ENCODE measurements at places on chromosomes 3 and 15.

DNA sequence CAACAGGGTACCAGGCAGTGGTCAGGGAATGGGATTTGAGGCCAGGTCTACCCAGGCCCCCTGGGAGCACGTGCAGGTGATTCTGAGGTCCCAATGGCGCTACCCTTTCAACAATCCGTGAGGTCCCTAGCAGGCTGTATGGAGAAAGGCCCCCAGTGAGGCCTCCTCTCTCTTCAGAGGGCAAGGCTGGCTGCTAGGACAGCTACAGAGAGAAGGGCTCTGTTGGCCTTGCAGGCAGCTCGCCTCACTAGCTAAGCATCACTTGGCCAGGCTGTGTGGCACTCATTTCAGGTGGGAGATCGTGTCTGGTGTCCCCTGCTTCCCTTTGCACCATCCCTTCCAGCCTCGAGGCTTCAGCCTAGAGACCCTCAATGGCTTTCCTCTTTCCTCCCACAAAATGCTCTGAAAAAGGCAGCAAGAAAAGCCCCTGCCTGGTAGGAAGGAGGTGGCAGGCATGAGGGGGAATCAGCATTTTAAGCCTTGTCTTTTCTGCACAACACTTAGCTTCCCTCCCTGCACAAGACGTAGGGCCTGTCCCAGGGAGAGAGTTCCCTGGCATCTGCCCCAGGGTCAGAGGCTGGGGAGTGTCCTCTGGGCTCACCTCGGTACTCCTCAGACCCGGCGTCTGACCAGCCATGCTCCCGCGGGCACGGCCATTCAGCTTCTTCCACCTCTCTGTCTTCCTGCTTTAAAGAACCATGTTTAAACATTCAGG, 111.8 kb downstream of the ASB7 start:
- DNase-seq: no peak

DNA sequence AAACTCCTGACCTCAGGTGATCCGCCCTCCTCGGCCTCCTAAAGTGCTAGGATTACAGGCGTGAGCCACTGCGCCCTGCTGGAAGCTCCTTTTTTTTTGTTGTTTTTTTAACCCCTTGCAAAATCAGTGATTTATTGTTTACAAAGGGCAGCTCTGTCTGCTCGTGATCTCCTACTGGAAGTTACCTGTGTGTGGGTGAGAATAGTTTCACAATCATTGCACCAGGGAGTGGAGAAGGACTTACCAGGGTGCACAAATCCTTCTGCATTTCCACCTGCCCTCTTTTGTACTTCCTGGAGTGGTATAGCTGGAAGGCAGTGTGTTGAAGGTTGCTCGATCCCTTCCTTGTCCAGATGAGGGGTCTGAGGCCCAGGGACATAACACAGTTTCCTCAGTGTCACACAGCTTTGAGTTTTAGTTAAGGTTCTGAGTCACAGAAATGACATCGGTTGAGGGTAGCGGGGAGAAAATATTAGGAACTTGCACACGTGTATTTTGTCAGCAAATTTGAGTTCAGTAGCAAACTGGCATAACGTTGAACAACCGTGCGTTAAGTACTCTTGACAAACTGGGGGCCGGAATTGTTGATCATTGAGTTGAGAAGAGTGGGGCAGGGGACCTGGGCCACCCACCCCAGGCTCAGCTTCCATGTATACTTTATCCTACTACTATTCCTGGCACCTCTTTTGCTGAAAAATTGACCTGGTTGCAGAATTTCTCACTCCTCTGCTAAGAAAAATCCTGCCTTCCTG, 11.3 kb upstream of the TRAK1 start:
- no peak for DNase-seq

GRCh38 chr3:31346542-31346979, 186.2 kb upstream of the STT3B start:
- DNase-seq: no peak

DNA sequence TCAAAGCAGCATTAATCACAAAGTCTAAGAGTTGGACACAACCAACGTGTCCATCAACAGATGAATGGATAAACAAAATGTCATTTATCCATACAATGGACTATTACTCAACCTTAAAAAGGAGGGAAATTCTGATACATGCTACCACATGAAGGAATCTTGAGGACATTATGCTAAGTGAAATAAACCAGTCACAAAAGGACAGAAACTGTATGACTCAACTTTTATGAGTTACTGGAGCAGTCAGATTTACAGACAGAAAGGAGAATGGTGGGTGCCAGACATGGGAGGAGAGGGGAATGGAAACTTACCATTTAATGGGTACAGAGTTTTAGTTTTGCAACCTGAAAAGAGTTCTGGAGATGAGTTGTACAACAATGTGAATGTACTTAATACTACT, 43.0 kb upstream of the SEC13 start:
- DNase-seq: no peak

GRCh38 chr15:100914876-100915275, 4.3 kb upstream of the LRRK1 start:
- no peak for DNase-seq

DNA sequence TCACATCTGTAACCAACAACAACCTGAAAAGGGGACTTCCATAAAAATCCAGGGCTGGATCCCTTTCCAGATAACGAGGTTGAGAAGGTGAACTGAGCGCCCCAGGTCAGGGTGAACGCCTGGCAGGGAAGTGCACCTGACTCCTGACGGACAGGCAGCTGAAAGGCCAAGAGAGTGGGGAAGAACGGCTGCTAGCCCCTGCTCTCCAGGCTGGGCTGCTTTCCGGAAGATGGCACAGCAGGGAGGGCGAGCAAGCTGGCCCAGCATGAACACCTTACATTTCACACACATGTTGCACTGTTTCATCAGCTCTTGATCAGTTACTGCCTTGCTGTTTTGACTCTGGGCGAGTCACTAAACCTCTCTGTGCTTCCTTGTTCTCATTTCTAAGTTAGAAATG, 127.2 kb upstream of the IQSEC1 start:
- no peak for DNase-seq

DNA sequence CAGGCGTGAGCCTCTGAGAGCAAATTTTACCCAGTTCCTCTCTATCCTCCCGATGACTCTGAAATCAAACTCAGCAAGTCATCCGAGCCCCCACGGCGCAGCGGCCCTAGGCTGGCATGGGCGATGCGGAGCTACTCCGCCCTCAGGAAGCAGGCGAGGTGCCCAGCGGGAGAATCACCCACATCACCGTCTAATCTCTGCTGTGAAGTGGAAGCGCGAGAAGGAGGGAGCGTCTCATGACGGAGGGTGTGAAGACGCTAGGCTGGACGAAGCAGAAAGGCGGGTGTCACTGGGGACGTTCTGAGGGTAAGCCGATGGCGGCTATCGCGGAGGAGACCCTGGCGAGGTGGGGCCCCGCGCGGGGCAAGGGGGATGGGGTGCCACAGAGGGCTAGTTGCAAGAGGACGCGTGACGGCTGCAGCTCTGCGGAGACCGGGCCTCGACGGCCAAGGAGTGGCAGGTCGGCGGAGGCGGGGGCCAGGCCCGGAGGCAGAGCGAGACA, 9.1 kb upstream of the GNAI2 start:
- peak; percentile 57 for DNase-seq

DNA sequence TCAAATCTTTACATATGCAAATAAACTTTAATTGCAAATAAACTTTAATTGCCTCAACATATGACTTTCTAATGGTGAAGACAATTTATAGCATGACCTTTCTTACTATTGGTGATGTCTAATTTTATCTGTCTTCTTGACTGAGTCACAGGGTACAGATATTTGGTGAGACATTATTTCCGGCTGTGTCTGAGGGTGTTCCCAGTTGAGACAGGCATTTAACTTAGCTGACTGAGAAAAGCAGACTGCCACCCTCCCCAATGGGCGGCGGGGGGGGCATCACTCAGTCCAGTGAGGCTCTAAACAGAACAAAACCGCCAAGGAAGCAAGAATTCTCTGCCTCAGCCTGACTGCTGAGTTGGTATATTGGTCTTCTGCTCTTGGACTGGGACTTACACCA, 160.0 kb downstream of the TBL1XR1 start:
- no peak for DNase-seq

GRCh38 chr15:62307551-62307950, 142.5 kb upstream of the C2CD4B start:
- no peak for DNase-seq

- no peak for DNase-seq
Measured at GRCh38 chr3:152403632-152404066, 134.9 kb downstream of the MBNL1 start.

DNA sequence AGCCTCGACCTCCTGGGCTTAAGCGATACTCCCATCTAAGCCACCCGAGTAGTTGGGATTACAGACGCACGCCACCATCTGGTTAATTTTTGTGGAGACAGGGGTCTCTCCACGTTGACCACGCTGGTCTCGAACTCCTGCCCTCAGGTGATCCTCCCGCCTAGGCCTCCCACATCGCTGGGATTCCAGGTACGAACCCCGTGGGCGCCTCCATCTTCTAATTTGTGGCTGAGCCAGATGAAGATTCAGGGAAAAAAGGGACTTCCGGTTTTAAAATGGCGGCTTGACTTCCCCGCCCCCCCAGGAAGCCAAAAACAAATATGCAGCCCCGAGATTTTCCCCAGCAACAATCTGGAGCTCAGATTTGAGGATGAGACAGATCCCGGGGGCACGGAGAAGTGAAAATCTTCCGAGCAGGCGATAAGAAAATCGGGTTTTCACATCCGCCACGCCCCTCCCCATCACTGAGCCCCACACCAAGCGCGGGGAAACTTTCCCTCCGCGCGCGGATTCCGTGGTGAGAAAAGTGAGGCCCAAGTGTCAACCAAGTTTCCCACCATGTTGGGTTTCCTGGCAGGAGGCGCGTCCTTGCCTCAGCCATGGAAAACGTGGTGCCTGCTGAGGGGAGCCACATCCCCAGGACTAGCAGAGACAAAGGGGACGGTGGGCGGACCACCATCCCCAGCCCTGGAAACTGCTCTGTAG, 15.4 kb downstream of the CHST14 start:
- no peak for DNase-seq

GRCh38 chr3:170057550-170057949, 19.8 kb downstream of the GPR160 start:
- DNase-seq: no peak

GRCh38 chr15:101153801-101154656, 97.8 kb downstream of the CHSY1 start:
- DNase-seq: no peak

- DNase-seq: no peak
Measured at GRCh38 chr3:190322604-190323245, 479 bp upstream of the CLDN1 start.

DNA sequence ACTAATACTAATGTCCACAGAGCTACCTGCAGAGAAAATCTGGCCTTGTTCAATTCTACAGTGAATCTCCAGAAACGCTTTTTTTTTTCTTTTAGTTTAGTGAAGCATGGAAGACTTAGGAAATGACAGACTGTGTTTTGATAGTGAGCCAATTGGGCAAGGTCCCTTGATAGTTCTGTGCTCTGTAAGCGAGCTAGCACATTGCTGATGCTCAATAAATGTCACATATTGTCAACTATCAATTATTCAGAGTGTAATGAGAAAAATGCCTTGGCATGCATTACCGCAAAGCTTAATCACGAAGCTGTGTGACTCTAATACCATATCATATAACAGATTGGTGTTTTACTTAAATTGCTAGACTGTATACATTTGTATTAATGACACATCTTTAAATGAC, 5.2 kb upstream of the C3orf85 start:
- DNase-seq: no peak

- DNase-seq: no peak
Measured at GRCh38 chr3:155805204-155805801, 775 bp downstream of the C3orf33 start.

- DNase-seq: no peak
Measured at GRCh38 chr3:152213203-152213602, 55.5 kb upstream of the MBNL1 start.

DNA sequence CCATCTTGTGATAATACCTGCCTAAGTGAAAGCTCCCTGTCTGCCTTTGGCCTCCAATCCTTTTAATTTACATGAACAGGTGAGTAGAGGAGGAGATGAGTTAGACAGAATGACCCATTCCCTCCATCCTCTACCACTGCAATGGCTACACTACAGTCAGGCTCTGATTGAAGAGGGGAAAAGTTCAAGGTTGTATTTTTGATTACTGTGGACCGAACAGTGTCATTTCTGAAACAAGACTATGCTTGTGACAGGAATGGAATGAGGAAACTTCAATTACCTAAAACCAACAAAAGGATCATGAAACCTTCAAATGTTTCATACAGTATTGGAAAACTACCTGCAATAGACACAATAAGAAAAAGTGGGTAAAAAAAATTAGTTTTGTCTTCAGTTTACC, 85.5 kb upstream of the GBE1 start:
- no peak for DNase-seq

DNA sequence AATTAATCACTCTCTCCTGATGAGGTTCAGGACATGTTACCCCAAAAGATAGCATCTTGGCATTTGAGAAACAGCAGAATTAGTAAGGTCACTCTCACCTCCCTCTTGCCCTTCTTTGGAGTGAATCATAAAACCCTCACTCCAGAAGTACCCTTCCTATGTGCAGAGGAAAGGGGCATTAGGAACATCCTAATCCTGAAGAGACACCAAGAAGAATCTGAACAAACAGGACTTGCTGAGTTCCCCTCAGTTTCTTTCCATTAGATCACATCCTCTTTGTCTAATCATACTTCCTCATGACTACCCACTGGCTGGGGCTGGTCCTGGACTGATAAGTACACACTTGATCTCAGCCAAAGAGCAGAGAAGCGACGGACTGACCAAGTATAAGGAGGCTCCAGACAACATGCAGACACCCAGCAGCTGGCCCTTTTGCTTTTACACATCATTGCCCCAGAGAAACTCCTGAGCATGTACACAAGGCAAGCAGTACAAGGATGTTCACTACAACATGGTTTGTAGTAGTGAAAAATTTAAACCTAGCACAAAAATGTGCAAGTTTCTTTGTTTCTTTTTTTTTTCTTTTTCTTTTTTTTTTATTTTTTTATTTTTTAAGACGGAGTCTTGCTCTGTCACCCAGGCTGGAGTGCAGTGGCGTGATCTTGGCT, 15.0 kb upstream of the TM6SF1 start:
- peak; percentile 53 for DNase-seq

GRCh38 chr15:100278596-100279380, 63.0 kb downstream of the ADAMTS17 start:
- DNase-seq: no peak

DNA sequence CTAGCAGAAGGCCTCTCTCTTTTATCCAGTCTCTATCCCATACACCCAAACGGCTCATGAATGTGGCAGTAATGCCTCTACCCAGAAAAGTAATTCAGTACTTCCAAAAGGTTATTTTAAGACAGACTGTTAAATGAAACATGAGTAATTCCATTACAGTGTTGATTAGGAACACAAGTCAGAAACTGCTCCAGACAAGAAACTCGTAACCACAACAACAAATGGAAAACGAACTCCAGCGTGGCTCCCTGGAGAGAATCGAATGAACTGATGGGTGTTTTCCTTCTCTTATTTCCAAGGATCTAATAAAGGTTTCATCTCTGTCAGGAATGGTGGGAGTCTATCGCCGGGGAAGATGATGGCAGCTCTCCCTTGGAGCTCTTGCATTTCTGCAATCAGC, 228.4 kb downstream of the MAGI1 start:
- no peak for DNase-seq

Data from GM13977 (cell line).